ENCODE measurements at places on chromosomes 3 and 15. TPM values are rescaled to one million over a fixed set of nuclear protein-coding genes. Genes with fewer than 3 reads are reported as not detected.

DNA sequence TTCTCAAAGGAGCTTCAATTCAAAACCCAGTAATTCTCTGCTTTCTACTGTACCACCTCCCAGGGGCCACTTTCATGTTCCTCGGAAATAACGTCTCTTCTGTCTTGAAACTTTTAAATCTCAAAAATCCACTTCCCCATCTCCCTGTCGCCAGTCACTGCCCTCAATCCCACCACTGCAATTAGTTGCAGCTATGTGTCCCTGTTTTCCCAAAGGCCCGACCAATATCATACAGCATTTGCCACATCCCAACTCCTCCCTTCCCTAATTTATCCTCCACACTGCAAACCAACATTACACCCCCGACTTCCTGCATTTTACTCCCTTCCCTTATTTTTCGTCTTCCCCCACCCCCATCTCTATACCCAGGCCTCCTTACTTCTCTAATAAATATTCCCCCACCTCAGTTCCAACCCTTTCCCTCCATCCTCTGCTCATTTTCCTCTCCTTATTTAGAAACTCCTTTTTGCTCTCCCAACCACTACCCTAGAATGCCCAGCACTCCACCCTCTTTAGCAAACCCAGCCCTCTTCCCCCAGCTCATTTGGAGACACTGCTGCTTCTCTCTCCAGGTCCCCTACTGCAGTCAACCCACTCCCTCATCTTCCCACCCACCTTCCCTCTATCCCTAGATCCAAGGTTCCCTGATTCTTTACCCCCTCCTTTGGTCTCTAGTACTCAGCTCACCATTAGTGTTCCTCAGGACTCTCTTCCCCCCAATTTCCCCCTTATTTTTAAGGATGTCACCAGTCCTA is 1.1 kb downstream of the NPTN start:
- DNase-seq, result peak; percentile 36

GRCh38 chr3:50372349-50372748 is 13.0 kb upstream of the TMEM115 start:
- DNase-seq, result no peak

- no peak for DNase-seq
These were observed 171.6 kb downstream of the CADPS start for GRCh38 chr3:62703451-62704167.

GLCE gene
- total RNA-seq, result 11.5 TPM
